ENCODE measurements at places on chromosomes 1 and 21. TPM values are rescaled to one million over a fixed set of nuclear protein-coding genes. Genes with fewer than 3 reads are reported as not detected.
A peak's percentile ranks its signal among the peaks of the same experiment; 100 is the strongest.

DNA sequence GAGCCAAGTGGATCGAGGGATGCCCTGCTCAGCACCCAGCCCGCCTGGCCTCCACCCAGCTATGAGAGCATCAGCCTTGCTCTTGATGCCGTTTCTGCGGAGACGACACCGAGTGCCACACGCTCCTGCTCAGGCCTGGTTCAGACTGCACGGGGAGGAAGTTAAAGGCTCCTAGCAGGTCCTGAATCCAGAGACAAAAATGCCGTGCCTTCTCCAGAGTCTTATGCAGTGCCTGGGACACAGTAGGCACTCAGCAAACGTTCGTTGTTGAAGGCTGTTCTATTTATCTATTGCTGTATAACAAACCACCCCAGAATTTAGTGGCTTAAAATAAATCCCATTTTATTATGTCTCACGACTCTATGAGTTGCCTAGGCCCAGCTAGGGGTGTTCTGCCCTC lies 6.8 kb upstream of the BSND start:
- H3K27me3 ChIP-seq = peaks cover 19% of the 10 kb centered on the region
- DNase-seq = no peak
- no peak overlapping the region for H3K27ac ChIP-seq
- no peaks in the 10 kb centered on the region for H3K36me3 ChIP-seq
- no peak overlapping the region for H3K4me3 ChIP-seq

GRCh38 chr1:182784556-182785171 lies 4.9 kb upstream of the NPL start:
- peaks cover 5% of the 10 kb centered on the region for H3K4me1 ChIP-seq
- no peaks in the 10 kb centered on the region for H3K36me3 ChIP-seq

GRCh38 chr1:161890574-161890973 lies 124.5 kb downstream of the ATF6 start:
- H3K27ac ChIP-seq = no peak overlapping the region
- H3K4me3 ChIP-seq = no peak overlapping the region
- H3K27me3 ChIP-seq = no peaks in the 10 kb centered on the region
- no peak for DNase-seq

- H3K27me3 ChIP-seq = no peaks in the 10 kb centered on the region
- H3K36me3 ChIP-seq = peaks cover 48% of the 10 kb centered on the region
- H3K4me3 ChIP-seq = no peak overlapping the region
- no peak for DNase-seq
Observed at GRCh38 chr1:20640183-20640597, 6.9 kb downstream of the PINK1 start.

The CYB5RL gene
- total RNA-seq = 12.4 TPM

The ZNF648 gene
- total RNA-seq = not detected

DNA sequence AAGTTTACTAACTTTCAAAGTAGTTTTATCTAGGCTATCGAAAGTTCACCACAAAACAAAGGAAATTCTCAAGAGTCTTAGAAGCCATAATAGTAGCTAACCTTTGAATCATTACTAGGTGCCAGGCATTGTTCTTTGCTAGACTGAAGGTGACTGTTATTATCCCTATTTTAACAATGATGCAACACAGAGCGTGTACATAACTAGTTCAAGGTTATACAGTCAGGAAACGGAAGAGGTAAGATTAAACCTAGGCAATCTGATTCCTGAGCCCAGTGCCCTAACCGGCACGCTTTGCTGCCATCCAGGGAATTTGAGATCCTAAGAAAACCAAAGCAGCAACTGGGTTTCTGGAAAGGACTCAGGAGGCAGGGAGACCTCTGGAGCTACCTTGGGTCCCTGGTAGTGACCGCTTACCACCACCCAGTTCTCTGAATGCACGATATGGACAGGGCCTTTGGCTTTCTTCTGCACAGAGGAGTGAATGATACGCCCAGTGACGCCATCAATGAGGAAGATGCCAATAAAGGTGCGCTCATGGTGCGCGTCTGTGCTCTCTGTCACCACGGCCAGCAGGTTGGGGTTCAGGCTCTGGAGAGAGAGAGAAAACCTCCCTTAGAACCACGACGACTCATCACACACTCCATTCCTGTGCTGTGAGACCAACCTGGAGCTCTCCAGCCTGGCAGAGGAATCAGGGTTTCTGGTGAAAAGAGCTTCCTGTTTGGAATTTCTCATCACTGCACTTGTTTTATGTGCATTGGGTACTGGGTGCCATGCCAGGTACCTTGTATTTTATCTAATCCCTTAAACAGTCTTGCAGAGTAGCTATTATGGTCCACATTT lies 13.1 kb upstream of the UBR4 start:
- H3K4me3 ChIP-seq = no peak overlapping the region

DNA sequence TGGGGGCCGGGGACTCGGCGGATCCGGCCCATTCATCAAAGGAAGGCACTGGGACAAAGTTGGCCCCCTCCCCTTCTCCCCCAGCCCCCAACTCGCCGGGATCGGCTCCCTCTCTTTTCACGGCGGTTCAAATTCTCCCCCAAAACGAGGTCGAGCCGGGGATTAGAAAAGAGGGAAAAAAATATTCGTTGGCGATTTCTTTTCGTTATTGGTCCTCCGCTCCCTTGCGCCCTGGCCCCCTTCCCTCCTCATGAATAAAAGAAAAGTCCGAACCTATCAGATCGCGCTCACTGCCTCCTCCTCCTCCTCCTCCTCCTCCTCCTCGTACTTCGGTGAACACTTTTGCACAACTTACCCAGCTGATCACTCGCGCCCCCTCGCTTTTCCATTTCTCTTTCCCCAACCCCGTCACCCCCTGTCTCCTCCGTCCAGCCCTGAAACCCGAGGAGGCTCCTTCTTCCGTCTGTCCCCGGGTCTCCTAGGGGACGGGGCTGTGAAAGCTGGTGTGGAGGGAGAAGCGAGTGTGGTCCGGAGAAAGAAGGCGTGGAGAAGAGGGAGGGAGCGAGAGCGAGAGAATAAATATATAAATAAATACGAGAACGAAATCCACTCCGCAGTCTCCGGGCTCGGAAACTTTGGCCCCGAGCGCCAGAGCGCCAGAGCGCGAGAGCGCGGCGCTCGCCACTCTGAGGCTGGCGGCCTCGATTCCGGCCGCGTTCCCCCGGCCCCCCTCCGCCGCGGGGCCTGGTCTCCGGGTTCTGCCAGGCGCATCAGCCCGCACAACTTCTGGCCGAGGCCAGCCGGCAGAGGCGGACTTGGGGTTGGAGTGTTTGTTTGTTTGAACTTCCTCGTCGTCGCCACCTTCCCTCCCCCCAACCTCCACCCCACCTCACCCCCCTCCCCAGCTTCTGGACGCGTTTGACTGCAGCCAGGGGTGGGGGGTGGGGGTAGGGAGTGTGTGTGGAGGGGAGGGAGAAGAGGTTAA lies at the start of gene PAX7:
PAX7 (plus strand) TSS at position 336 of the 985 bp plus-strand sequence. CDS start 758 bp downstream, outside the sequence.
- DNase-seq = no peak
- H3K27me3 ChIP-seq = peaks cover 92% of the 10 kb centered on the region
- H3K4me3 ChIP-seq = peak within 1 kb of the TSS; percentile 61
- H3K27ac ChIP-seq = no peak within 1 kb of the TSS
- H3K4me1 ChIP-seq = peaks cover 9% of the 10 kb centered on the region

DNA sequence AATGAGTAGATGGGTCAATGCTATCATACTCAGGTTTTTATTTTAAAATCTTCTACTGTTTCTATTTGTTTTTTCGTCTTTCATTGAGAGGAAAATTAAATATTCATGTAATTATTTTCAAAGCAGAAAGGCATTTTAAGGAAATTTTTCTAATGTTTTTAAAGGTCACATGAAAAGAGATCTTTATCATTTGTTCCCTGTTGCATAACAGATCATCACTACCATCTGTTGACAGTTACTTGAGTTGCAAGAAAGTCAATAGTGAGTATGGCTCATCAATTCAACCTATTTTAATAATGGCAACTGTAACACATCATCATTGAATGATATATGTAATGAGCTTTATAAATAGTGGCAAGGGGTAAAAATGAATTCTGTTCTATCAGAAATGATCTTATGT lies 369.7 kb downstream of the DPYD start:
- H3K4me1 ChIP-seq = peaks cover 7% of the 10 kb centered on the region
- no peak overlapping the region for H3K27ac ChIP-seq
- peaks cover 16% of the 10 kb centered on the region for H3K36me3 ChIP-seq
- no peak for DNase-seq
- H3K4me3 ChIP-seq = no peak overlapping the region
- no peaks in the 10 kb centered on the region for H3K27me3 ChIP-seq

DNA sequence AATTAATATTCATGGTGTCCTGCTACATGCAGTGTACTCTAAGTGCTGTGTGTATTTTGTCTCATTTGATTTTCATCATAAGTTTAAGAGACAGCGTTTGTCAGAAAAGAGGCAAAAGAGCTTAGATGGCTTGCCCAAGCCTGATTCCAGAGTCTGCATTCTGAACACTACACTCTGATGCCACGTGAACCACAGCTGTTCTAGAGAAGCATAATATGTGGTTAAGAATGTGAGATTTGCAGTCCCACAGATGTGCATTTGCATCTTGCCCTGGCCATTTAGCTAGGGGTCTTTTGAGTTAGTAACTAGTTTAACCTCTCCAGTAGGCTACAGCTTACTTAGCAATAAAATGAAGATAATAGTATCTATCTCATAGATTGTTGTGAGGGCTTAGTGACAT lies 9.2 kb upstream of the GADD45A start:
- H3K4me1 ChIP-seq = peaks cover 18% of the 10 kb centered on the region
- no peak overlapping the region for H3K27ac ChIP-seq
- H3K4me3 ChIP-seq = no peak overlapping the region
- no peaks in the 10 kb centered on the region for H3K27me3 ChIP-seq
- DNase-seq = no peak

DNA sequence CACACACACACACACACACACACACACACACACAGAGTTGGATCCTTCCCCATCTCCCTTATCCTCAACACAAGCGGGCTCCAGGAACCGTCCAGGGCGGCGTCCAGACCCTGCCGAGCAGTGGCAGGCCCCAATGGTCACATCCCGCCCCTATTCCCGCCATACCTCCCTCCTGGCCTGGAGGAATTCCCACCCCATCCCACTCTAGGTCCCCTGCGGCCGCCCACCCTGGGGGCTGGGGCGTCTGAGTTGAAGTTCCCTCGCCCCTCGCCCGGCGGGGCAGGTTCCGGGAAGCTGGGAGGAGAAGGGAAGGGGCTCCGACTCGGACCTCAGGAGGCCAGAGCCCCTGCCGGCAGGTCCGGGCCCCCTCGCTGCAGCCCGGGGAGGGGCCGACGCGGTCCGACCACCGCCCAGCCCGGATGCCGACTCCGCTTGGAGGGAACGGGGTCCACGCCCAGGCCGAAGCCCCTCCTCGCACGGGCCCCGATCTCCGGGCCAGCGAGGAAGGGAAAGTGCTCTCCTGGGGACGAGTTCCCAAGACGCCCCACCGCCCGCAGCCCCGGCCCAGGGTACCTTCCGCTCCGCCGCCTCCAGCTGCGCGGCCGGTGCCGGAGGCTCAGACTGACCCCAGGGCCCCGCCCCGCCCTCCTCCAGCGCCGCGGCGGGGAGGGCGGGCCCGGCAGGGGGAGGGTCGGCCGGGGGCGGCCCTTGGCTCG lies at the start of gene RHOC:
RHOC (minus strand) TSS at position 623 of the 716 bp plus-strand sequence. CDS start 3,328 bp downstream, outside the sequence.
- peaks cover 51% of the 10 kb centered on the region for H3K4me1 ChIP-seq
- peaks cover 11% of the 10 kb centered on the region for H3K36me3 ChIP-seq
- H3K27ac ChIP-seq = peak within 1 kb of the TSS; percentile 95
- DNase-seq = no peak

GRCh38 chr1:67211589-67212563 lies 45.6 kb downstream of the IL23R start:
- no peaks in the 10 kb centered on the region for H3K4me1 ChIP-seq
- no peak overlapping the region for H3K4me3 ChIP-seq
- peaks cover 27% of the 10 kb centered on the region for H3K27me3 ChIP-seq
- DNase-seq = no peak
- no peak overlapping the region for H3K27ac ChIP-seq

- H3K27ac ChIP-seq = peak within 1 kb of the TSS; percentile 4
- H3K36me3 ChIP-seq = no peaks in the 10 kb centered on the region
Observed at GRCh38 chr1:229342656-229343569, at the start of gene CCSAP. TSS of gene CCSAP (minus strand) at chr1:229343047. CDS start at chr1:229342465, 582 bp downstream.

DNA sequence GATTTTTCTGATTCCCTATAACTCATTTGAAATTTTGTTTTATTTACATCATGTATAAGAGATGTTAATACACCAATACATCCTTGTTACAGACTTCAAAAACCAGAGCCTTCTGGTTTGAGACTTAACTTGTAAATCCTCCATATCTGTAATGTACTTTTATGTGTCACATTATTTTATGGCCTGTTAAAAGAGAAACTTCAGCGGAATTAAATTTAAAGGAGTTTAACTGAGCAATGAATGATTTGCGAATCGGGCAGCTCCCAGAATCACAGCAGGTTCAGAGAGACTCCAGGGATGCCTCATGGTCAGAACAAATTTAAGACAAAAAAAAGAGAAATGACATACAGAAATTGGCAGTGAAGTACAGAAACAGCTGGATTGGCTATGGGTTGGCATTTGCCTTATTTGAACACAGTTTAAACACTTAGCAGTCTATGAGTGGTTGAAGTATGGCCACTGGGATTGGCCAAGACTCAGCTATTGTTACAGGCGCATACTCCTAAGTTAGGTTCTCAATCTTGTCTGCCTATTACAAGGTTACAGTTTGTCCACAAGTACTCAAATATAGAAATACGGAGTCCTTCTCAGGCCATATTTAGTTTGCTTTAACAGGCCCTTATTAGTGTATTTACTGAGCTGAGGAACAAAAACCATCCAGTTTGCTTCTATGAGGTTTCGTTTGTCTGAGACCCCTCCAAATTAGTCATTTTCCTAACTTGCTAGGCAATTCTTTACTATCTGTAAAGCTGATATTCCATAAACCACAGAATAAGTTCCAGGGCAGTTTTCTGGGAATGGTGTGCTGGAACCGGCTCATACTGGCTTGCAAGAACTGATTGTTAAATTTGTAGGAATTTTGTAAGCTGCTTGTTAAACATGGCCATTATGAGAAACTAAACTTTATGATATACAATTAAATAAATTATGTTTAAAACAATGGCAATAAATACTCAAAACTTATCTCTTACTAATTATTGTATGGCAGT lies 56.2 kb upstream of the WDR26 start:
- peaks cover 19% of the 10 kb centered on the region for H3K4me1 ChIP-seq
- no peak overlapping the region for H3K4me3 ChIP-seq
- H3K27ac ChIP-seq = no peak overlapping the region
- H3K36me3 ChIP-seq = peaks cover 6% of the 10 kb centered on the region
- no peak for DNase-seq

GRCh38 chr1:87863317-87863716 lies 534.6 kb downstream of the LMO4 start:
- DNase-seq = no peak
- H3K27me3 ChIP-seq = no peaks in the 10 kb centered on the region
- no peaks in the 10 kb centered on the region for H3K4me1 ChIP-seq
- no peaks in the 10 kb centered on the region for H3K36me3 ChIP-seq
- no peak overlapping the region for H3K27ac ChIP-seq
- H3K4me3 ChIP-seq = no peak overlapping the region

- peaks cover 14% of the 10 kb centered on the region for H3K27me3 ChIP-seq
- H3K4me1 ChIP-seq = peaks cover 2% of the 10 kb centered on the region
- no peak for DNase-seq
- no peaks in the 10 kb centered on the region for H3K36me3 ChIP-seq
- no peak overlapping the region for H3K27ac ChIP-seq
Observed at GRCh38 chr1:3067671-3068563, 1.1 kb upstream of the PRDM16 start.

The SH3BGR gene
- 2.0 TPM for total RNA-seq
